ENCODE measurements at places on chromosomes 7 and 10.
A peak's percentile ranks its signal among the peaks of the same experiment; 100 is the strongest.

- no peak for DNase-seq
These were observed 162.9 kb downstream of the ARL5B start for GRCh38 chr10:18822156-18822555.

DNA sequence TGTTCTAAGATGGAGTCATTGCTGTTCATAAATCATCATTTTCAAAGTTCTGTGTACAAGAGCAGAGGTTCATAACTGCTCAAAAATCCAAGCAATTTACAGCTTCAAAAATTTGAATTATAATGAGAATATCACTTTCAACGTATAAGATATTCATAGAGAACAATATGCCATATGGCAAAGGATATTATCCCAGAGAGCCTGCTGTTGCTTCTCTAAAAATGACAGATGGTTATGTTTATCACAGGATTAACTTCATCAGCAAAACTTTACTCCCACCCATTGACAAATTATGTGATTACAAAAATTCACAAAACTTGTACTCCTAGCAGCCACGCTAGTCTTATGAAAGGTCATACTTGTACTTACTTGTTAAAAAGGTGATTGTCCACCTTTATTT is 105.1 kb downstream of the PIP4K2A start:
- DNase-seq, result no peak

GRCh38 chr10:75238182-75239095 is 2.7 kb upstream of the COMTD1 start:
- no peak for DNase-seq

DNA sequence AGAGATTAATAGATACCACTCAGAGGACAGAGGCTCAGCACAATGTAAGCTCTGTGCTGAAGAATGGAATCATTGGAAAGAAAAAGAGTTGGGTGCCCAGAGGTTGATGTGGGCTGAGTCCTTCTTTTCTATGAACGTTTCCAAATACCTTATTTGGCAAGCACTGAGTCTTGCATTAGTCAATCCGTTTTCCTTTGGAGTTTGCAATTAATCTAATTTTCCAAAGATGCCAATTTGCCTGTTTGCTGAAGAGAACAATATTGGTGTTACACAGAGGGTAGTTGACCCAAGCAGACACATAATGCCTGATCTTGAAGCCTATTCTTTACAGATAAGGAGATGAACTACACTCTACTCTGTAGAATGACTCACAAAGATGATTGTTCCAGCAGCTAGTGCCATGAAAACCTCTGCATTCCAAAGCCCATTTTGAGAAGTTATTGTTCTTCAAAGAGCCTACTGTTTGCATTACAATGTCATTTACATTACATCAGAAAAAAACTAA is 55.4 kb upstream of the MET start:
- no peak for DNase-seq

DNA sequence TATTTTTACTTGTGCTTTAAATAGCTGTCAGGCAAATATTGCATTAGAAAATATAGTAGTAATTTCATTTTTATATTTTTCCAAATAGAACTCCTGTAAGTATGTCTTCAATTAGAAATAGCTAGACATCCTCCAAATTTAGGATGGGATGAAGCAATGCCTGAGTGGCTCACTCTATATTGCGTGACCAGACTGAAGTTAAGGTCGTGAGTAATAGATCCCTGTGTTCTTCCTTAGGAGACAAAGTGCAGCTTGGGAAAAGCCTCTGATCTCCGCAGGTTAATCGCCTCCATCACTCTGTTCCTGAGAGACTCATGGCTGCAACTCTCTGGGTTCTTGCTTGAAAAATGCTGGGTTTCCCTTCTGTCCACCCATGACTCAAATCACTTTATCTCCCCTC is 484.8 kb upstream of the ANKRD30A start:
- no peak for DNase-seq

GRCh38 chr10:20059084-20059835 is 243.0 kb downstream of the PLXDC2 start:
- DNase-seq, result no peak

GRCh38 chr10:69953851-69954250 is 98.8 kb upstream of the MACROH2A2 start:
- DNase-seq, result no peak

- no peak for DNase-seq
These were observed 3.2 kb downstream of the TSPAN33 start for GRCh38 chr7:129147731-129148130.

DNA sequence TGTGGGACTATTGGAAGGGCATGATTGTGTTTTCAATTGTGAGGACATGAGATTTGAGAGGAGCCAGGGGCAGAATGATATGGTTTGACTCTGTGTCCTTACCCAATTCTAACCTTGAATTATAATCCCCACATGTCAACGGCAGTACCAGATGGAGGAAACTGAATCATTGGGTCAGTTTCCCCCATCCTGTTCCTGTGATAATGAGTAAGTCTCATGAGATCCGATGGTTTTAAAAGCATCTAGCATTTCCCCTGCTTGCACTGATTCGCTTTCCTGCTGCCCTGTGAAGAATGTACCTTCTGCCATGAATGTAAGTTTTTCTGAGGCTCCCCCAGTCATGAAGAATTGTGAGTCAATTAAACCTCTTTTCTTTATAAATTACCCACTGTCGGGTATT is 1367.1 kb downstream of the XPNPEP1 start:
- no peak for DNase-seq

- no peak for DNase-seq
These were observed 128.8 kb downstream of the DGKB start for GRCh38 chr7:14773729-14774271.

- no peak for DNase-seq
These were observed 19.1 kb downstream of the DENND2A start for GRCh38 chr7:140621401-140622021.

DNA sequence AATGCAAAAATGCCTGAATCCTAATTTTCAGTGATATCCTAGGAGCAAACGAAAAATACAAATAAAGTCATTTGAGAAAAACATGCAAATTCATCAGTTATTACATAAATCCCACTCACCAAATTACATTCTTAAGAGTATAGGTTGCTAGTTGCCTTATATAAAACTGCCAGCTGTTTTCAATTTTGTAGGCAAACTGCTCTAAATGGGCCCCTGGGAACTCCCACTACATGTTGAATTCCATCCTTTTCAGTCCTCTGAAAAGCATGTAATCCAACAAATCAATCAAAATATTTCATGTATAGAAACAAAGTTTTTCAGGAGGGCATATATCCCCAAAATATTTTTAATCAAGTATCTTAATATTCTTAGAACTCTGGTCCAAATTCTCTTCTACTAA is 2.1 kb upstream of the JMJD1C start:
- no peak for DNase-seq

- no peak for DNase-seq
These were observed 311.9 kb downstream of the MDFIC start for GRCh38 chr7:115233809-115234208.

- peak; percentile 63 for DNase-seq
These were observed at the start of gene FUOM for GRCh38 chr10:133357285-133358161. FUOM (minus strand) TSS chr10:133358019; CDS start chr10:133358007, 12 bp downstream.

DNA sequence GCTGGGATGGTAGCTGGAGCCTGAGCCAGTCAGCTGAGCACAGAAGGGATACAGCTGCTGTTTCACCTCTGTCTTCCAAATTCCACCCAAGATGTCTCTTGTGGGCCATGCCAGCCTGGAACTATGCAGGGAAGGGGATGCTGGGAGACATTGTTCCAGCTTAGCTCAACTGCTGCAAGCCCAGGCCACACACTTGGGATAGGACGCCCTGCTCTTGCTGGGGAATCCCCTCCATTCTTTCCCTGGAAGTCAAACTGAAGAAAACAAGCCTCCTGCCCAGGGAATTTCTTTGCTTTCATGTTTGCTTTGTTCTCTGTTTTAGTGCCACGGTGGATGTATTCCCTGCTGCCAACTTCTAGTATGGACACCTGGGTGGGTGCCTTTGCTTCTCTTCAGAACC is 55.2 kb upstream of the CDK13 start:
- DNase-seq, result no peak

GRCh38 chr7:128940494-128941322 is 3.0 kb downstream of the IRF5 start:
- DNase-seq, result no peak

DNA sequence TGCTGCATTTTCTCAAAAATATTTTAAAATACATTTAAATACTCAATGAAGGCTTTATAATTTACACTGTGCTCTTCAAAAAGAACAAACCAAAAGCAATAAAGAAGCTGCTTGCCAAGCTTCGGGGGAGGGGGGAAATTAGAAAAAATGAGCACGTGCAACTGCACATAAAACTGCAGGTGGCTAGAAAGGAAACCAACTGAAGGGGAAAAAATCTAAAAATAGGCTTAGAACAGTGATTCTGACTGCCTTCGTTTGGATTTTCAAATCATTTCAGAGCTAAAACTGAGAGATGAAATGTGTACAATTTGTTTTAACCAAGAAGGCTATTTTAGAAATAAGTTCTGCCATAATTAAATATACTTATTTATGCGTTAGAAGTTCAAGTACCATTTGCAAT is 61.4 kb downstream of the ABI1 start:
- DNase-seq, result no peak

GRCh38 chr7:54778696-54779540 is 19.9 kb upstream of the SEC61G start:
- DNase-seq, result no peak
